ENCODE measurements at places on chromosomes 6 and 20. TPM values are rescaled to one million over a fixed set of nuclear protein-coding genes. Genes with fewer than 3 reads are reported as not detected.

Gene CYP39A1
- total RNA-seq, result 0.97 TPM

Gene CD40
- 10.1 TPM for total RNA-seq

Gene PTCRA
- total RNA-seq, result not detected

Gene MRS2
- total RNA-seq, result 10.2 TPM

Gene MAS1
- total RNA-seq, result not detected

Gene MUC21
- not detected for total RNA-seq

Gene GCLC
- total RNA-seq, result 33.3 TPM

Gene VGLL2
- total RNA-seq, result not detected

Gene BTNL2
- total RNA-seq, result not detected

Gene KCNG1
- total RNA-seq, result 3.4 TPM

Gene FAM209B
- not detected for total RNA-seq

Gene DNMT3B
- 1.7 TPM for total RNA-seq

Gene NOX3
- not detected for total RNA-seq

Gene RNF144B
- 63.3 TPM for total RNA-seq

Gene SLC22A16
- not detected for total RNA-seq

Gene PAK5
- total RNA-seq, result not detected

Gene PHACTR1
- 2.7 TPM for total RNA-seq

Gene CABLES2
- 0.49 TPM for total RNA-seq

Measured in bladder microvascular endothelial cell (primary cell).